ENCODE measurements at places on chromosomes 5 and 9.

DNA sequence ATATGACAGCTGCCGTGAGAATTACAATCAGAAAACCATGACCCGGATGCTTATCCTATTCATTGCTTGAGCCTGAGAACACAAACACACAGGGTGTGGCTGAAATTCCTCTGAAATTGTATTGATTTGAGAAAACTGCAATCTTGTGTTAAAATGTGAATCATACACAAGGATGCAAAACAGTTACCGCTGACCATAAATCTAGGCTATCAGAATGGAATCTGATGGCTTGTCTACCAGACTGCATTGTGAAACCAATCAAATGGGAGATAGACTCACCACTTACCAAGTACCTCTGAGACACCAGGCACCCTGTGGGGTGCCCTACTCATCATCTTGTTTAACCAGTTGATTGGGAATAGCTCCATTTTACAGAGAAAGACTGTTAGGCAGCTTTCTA lies 188.7 kb upstream of the MSX2 start:
- DNase-seq: peak; percentile 88

- no peak for DNase-seq
Observed at GRCh38 chr9:71733176-71733575, 35.1 kb downstream of the CEMIP2 start.

DNA sequence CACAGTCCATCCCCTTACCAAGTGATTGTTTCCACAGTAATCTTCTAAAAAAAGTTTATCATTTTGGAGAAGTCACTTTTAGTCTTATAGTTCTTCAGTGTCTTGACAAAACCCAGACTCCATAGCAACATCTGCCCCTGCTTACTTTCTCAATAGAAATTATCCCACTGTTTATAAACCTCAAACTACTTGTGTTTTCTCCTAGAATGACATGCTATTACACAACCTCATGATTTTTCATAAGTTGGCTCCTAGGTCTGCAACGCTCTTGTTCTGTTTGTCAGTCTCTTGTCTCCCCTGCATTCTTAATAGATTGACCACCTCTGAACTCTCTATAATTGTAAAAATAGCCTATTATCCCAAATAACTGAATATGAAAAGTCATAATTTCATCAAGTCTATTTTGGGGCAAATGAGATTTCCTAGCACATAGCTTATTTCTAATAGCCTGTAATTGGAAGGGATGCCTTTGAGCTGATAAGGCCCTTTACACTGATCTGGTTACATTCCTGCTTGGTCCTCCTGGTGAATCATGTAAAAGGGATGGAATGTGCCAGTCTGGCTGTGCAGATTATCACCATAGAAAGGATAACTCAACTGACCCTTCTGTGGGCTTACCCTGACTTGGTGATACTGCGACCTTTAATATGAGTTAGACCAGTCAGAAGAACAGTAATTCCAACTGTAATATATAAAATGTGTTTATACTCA lies 69.6 kb downstream of the CHSY3 start:
- DNase-seq: peak; percentile 83

GRCh38 chr5:19903611-19904010 lies 84.4 kb downstream of the CDH18 start:
- DNase-seq: no peak

DNA sequence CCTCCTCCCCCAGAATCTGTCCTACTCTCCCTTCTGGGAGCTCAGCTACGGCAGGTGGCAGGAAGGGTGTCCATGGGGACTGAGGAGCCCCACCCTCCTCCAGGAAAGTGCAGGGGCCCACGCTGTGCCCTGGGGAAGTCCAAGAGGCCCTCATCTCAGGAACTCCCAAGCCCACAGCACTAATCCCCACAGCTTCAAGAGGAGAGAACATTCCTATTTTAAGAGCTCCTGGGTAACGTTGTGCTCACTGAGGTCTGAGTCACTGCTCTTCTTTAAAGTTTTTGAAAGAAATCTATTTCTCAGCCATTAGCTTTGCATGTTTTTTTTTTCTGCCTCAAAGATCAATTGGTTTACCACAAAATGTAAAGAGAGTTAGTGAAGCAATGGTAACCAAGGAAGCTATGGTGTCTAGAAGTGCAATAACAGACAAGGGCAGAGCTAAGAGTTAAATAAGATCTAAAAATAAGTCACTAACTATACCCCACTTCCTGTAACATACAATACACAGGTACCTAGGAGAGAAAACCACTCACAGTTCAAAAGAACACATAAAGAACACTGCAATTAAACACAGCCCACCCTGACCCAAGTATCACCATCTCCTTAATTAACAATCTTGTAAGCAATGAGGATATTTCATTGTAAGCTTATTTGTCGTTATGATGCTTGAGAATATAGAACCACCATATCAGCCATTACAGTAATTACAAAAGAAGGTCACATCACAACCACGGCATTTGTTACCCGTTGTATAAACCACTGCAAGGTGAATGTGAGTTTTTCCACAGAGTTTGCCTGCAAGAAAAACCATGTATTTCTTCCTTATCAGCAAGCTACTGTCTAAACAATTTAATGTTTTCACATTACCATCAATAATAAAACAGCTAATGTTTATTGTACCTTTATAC lies 382.3 kb upstream of the SLC30A5 start:
- no peak for DNase-seq

DNA sequence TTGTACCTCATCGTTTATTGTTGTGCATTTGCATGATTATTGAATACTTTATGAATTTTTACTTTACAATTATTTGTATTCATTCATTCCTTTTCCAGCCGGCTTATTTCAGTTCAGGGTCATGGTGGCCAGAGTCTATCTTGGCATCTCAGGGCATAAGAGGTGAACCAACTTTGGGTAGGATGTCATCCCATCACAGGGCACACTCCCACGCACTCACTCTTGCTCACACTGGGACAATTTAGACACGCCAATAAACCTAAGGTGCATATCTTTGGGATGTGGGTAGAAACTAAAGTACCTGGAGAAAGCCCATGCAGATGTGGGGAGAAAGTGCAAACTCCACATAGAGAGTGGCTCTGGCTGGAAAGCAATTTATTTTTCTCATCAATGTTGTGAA lies 158.1 kb upstream of the MAST4 start:
- no peak for DNase-seq

- DNase-seq: no peak
Observed at GRCh38 chr5:1948111-1948510, 65.4 kb upstream of the IRX4 start.

DNA sequence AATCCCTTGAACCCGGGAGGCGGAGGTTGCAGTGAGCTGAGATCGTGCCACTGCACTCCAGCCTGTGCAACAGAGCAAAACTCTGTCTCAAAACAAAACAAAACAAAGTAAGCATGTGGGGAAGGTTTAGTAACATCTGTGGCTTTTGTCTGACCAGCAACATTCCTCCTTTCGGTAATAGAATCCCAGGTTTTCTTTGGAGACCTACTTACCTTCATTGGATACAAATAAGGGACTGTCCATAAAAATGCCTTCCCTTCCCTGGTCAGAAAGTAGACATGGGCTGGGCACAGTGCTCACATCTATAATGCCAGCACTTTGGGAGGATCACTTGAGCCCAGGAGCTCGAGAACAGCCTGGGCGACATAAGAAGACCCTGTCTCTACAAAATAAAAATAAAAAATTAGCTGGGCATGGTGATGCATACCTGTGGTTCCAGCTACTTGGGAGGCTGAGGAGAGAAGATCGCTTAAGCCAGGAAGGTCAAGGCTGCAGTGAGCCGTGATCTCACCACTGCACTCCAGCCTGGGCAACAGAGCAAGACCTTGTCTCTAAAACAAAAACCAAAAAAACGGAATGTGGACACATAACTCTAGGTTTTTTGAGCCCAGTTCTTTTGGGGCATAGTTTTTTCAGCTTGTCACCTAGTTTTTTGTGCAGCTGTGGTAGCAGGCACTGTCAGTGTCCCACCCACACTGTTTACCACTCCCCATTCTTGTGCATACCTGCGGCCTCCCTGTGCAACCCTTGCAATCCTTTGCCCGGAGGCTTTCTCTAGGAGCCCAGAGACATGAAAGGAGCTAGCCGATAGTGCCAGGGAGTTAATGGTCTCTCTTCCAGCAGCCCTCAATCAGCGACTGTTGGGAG lies 9.0 kb upstream of the SPINK4 start:
- DNase-seq: peak; percentile 36

DNA sequence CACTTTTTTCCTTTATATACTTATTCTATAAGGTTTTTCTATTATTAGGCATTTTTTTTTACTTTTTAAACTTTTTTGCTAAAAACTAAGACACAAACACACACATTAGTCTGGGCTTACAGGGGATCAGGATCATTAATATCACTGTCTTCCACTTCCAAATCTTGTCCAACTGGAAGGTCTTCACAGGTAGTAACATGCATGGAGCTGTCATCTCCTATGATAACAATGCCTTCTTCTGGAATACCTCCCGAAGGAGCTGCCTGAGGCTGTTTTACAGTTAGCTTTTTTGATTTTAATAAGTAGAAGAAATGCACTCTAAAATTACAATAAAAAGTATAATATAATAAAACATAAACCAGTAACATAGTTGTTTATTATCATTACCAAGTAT lies 345.5 kb upstream of the PTGER4 start:
- no peak for DNase-seq

GRCh38 chr9:8826281-8826680 lies 1026.7 kb upstream of the DMAC1 start:
- no peak for DNase-seq

GRCh38 chr5:127343866-127344265 lies 53.3 kb downstream of the MEGF10 start:
- no peak for DNase-seq

- DNase-seq: no peak
Observed at GRCh38 chr5:170077526-170077925, 28.2 kb upstream of the FOXI1 start.

DNA sequence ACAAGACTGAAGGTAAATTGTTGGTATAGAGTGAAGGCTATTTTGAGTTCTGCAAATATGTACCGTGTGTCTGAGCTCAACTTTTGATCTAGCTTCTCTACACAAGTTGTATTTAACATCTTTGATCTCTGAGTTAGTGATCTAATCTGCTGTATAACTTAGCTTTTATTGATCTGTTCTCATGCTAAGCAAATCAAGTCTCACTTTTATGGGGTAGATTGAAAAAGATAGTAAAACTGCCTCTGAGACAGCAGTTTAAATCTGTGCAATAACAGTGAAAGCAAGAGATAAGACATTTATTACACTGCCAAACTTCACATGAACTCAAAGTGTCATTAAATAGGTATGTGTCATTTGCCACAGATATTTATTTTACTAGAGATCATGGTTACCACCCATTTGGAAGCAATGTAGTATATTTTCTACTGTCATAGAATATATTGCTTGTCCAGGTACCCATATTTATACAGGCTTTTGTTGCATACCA lies 477.3 kb downstream of the ISL1 start:
- DNase-seq: peak; percentile 1

DNA sequence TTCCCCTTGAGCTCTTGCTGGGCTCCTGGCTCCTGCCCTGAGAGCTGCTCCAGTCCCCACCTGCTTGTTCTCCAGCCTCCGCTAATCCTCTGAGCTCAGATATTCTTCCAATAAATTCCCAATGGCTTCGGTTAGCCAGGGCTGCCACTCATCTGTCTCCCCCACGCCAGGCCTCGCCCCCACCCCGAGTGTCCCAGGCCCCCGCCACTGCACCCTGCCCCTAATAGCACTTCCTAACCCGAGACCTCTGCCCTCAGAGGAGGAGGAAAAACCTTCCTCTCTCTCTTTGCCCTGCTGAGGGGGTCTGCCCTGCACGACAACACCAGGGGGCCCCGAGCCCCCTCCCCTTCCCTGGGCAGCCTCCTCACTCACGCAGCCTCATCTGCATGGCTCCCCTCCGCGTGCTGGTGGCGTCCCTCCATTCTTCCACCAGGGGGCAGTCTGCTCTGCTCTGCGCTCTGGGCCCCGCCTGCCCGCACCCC lies 5.4 kb upstream of the LCN15 start:
- no peak for DNase-seq

DNA sequence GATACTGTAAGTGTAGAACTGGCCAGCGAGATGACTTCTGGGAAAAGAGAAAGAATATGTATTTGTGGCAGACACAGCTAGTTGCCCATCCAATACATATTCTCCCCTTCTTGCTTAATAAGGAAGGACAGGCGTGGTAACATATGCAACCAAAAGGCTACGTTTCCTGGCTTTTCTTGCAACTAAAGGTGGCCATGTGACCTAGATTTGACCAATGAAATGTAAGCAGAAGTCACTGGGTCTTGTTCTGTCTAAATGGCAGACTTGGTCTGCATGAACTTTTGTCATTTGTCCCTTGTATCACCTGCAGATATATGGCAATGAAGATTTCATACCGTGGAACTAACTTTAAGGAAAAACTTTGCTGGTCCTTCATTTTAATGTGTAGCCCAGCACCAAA lies 183.8 kb downstream of the CDH12 start:
- DNase-seq: no peak

DNA sequence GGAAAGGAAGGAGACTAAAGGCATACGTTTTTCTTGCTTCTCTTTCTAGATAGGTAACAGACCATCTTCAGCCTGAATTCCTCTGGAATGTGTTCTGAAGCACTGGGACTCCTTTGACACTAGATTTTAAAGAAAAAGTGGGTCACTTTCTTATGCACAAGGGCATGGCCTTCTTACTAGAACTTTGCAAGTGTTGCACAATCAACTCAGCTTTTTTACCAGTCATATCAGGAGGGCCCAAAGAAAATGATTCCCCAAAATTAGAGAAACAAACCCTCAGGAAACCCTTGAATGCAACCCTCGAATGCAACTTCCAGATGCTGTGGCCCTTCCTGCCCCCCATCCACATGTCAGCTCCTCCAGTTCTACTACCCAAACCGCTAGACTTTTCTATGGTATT lies 93.9 kb downstream of the YTHDC2 start:
- no peak for DNase-seq

DNA sequence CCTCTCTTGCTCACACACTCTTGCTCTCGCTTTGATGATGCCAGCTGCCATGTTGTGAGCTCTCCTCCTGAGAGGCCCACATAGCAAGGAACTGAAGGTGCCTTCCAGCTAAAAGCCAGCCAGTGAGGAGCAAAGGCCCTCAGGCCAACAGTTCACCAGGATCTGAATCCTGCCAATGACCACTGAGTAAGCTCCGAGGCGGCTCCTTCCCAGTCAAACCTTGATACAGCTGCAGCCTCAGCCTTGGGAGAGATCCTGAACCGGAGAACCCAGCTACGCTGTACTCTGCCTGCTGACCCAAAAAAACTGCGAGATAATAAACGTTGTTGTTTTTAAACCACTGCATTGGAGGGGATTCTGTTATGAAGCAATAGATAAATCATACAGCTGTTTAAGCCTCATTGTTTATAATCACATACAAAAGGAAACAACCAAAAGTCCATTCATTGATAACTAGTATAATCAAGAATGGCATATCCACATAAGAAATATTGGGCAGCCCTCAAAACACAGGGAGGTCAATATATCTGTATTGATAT lies 49.0 kb upstream of the IFNK start:
- no peak for DNase-seq

DNA sequence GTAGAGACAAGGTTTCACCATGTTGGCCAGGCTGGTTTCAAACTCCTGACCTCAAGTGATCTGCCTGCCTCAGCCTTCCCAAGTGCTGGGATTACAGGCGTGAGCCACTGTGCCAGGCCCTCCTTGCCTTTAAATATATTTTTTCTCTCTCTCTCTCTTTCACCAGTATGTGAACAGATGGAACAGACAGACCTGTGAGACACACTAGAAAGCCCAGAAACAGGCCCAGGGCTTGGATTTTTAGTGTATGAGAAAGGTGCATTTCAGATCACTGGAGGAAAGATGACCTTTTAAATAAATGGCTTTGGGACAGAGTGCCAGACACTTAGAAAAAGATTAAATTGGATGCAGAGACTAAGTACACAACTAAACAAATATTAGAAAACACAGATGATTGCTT lies 3.1 kb downstream of the RASGEF1C start:
- DNase-seq: no peak
